ENCODE measurements at places on chromosomes 6 and 20. TPM values are rescaled to one million over a fixed set of nuclear protein-coding genes. Genes with fewer than 3 reads are reported as not detected.
A peak's percentile ranks its signal among the peaks of the same experiment; 100 is the strongest.

The POU5F1 gene
- total RNA-seq, result 3.7 TPM

The ENPP1 gene
- 0.15 TPM for total RNA-seq

The DPPA5 gene
- total RNA-seq, result not detected

DNA sequence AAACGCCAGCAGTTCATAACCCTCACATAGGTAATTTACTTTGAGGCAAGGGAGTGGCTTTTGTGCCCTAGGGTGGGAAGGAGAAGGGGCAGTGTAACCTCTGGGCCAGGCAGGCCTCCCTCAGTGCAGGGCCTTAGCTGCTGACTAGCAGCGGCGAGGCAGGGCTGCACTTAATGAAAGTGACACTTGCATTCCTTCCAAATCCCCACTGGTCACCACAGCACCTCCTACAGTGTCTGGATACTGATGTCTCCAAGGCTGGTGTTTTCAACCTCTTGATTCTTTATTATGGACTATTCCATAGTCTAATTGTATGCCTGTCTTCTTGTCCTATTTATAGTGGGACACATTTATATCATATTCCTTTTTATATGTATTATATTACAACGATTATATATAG is 152.7 kb downstream of the LY86 start:
- DNase-seq, result no peak
- no peak overlapping the region for H3K4me3 ChIP-seq
- no peaks in the 10 kb centered on the region for H3K36me3 ChIP-seq
- H3K4me1 ChIP-seq, result peaks cover 2% of the 10 kb centered on the region
- peaks cover 29% of the 10 kb centered on the region for H3K27me3 ChIP-seq

- DNase-seq, result no peak
- H3K27me3 ChIP-seq, result no peaks in the 10 kb centered on the region
- H3K36me3 ChIP-seq, result no peaks in the 10 kb centered on the region
Observed at GRCh38 chr6:122778302-122778701, 1.2 kb upstream of the FABP7 start.

DNA sequence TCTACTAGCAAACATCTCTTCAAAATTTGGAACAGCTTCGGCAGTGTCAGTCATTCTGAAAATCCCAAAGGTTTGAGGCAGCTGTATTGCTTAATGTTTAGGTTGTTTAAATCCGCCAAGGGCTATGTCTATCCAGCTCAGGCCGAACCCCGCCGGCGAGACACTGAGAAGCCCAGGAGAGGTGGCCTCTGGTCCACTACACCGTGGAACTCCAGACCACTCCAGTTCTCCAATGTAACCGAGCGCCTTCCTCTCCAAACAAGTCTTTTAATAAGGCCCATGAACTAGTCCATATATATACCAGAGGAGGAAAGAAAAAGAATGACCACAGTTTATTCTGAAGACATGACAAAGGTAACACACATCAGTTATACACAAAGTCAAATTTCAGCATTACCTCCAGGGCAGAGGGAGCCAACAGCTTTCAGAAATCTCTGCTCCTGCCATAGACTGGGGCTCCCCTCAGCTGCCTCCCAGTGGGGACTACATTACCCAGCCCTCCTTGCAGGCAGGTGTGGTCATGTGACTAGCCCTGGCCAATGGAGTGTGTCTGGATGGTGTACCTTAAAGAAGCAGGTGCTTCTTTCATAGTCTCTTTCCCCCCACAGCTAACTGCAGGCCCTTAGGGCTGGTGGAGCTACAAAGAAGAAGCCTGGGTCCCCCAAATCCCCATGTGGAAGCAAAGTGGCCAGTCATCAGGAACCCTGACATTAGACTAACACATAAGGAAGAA is at the start of gene RAMACL:
RAMACL (minus strand) TSS at position 255 of the 733 bp plus-strand sequence; CDS start at position 54, 201 bp downstream.
- H3K27me3 ChIP-seq, result no peaks in the 10 kb centered on the region
- no peaks in the 10 kb centered on the region for H3K36me3 ChIP-seq
- H3K4me3 ChIP-seq, result no peak within 1 kb of the TSS
- H3K27ac ChIP-seq, result no peak within 1 kb of the TSS

DNA sequence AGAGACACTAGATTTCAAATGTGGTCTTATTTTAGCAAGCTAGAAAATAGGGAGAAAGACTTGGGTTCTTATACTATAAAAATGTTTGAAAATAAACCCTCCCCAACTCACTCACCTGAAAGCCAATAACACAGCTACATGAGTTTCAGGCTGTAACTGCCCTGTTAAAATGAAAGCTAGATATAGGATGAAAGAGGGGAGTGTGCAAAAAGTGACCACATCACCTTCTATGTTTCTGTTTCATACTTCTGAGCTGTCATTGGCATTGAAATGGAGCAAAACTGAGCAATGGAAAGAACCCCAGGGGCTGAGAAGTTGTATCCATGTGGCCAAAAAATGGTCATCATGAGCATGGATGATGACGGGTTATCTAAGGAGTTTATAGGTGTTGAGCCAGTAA is 148.1 kb upstream of the TENT5A start:
- H3K36me3 ChIP-seq, result no peaks in the 10 kb centered on the region
- H3K4me3 ChIP-seq, result no peak overlapping the region
- H3K4me1 ChIP-seq, result no peaks in the 10 kb centered on the region
- no peaks in the 10 kb centered on the region for H3K27me3 ChIP-seq

- no peak for DNase-seq
- H3K4me3 ChIP-seq, result no peak overlapping the region
- no peaks in the 10 kb centered on the region for H3K36me3 ChIP-seq
- no peaks in the 10 kb centered on the region for H3K27me3 ChIP-seq
- peaks cover 41% of the 10 kb centered on the region for H3K4me1 ChIP-seq
Observed at GRCh38 chr6:16418151-16418550, 179.8 kb downstream of the GMPR start.

- H3K27me3 ChIP-seq, result peaks cover 50% of the 10 kb centered on the region
- H3K27ac ChIP-seq, result no peak overlapping the region
- no peak overlapping the region for H3K4me3 ChIP-seq
- no peak for DNase-seq
Observed at GRCh38 chr20:57869951-57870315, 160.1 kb upstream of the PMEPA1 start.

GRCh38 chr6:99498421-99498820 is 16.8 kb downstream of the USP45 start:
- no peaks in the 10 kb centered on the region for H3K4me1 ChIP-seq
- H3K27ac ChIP-seq, result no peak overlapping the region
- H3K4me3 ChIP-seq, result no peak overlapping the region
- no peak for DNase-seq

- peaks cover 23% of the 10 kb centered on the region for H3K4me1 ChIP-seq
- DNase-seq, result peak; percentile 47
- H3K36me3 ChIP-seq, result peaks cover 3% of the 10 kb centered on the region
- H3K27me3 ChIP-seq, result no peaks in the 10 kb centered on the region
Observed at GRCh38 chr6:31399589-31400466, 3.6 kb upstream of the MICA start.

DNA sequence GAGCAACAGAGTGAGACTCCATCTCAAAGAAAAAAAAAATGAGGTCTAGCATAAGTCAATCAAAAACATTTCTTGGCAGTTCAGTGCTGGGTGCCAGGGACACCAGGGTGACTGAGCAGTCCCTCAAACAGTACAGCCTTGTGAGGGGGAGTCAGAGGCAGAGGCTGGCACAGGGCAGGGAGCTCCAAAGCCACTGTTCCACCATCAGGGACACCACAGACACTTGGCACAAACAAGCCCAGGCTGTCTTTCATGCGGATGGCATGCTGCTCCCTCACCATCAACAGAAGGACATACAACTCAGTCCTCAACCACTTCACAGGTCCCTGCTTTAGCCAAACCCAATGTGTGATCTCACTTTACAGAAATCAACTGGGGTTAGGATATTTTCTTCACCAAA is 36.0 kb upstream of the GRM4 start:
- H3K4me3 ChIP-seq, result no peak overlapping the region
- no peak for DNase-seq
- H3K36me3 ChIP-seq, result no peaks in the 10 kb centered on the region
- no peak overlapping the region for H3K27ac ChIP-seq

- no peaks in the 10 kb centered on the region for H3K36me3 ChIP-seq
- no peaks in the 10 kb centered on the region for H3K27me3 ChIP-seq
- DNase-seq, result no peak
- H3K27ac ChIP-seq, result no peak overlapping the region
- no peak overlapping the region for H3K4me3 ChIP-seq
- no peaks in the 10 kb centered on the region for H3K4me1 ChIP-seq
Observed at GRCh38 chr6:39137245-39137644, 22.3 kb upstream of the SAYSD1 start.

DNA sequence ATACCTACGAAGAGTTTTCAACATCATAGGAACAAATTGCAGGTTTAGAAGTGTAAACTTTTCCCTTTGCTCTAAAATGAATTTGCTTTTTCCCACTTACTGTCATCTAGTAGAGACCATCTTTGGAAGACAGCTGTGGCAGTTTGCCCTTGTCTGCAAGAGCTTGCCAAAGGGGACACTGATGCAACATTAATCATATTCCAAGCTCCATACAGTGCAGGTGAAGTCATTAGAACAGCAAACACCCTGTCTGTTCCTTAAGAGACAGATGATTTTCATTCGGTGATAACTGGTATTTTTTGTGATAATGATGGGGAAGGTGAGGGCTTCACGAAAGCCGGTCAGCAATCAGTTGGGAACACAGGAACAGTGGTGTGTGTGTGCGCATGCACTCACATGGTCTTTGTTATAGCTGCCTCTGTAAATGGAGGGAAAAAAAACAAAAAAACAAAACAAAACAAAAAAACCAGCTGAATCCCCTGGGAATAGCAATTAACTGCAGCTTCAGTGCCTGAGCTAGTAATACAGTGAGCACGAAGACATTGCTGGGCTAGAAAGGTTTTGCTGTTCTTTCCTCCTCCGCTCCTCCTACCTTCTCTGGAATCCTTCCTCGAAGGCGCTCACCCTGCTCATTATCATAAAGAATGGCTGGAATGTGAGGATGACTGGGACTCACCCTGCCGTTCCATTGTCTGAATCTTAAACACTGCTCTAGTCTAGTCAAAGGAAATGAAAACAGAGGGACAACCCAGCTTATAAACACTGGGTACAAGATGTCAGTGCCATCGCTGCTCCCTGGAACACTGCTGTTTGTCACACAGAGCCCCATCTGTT is 35.2 kb upstream of the KIF13A start:
- no peaks in the 10 kb centered on the region for H3K4me1 ChIP-seq
- DNase-seq, result no peak
- no peak overlapping the region for H3K27ac ChIP-seq

GRCh38 chr6:114024746-114025145 is 53.8 kb upstream of the HDAC2 start:
- H3K27ac ChIP-seq, result no peak overlapping the region
- no peaks in the 10 kb centered on the region for H3K27me3 ChIP-seq
- DNase-seq, result no peak
- no peaks in the 10 kb centered on the region for H3K36me3 ChIP-seq

DNA sequence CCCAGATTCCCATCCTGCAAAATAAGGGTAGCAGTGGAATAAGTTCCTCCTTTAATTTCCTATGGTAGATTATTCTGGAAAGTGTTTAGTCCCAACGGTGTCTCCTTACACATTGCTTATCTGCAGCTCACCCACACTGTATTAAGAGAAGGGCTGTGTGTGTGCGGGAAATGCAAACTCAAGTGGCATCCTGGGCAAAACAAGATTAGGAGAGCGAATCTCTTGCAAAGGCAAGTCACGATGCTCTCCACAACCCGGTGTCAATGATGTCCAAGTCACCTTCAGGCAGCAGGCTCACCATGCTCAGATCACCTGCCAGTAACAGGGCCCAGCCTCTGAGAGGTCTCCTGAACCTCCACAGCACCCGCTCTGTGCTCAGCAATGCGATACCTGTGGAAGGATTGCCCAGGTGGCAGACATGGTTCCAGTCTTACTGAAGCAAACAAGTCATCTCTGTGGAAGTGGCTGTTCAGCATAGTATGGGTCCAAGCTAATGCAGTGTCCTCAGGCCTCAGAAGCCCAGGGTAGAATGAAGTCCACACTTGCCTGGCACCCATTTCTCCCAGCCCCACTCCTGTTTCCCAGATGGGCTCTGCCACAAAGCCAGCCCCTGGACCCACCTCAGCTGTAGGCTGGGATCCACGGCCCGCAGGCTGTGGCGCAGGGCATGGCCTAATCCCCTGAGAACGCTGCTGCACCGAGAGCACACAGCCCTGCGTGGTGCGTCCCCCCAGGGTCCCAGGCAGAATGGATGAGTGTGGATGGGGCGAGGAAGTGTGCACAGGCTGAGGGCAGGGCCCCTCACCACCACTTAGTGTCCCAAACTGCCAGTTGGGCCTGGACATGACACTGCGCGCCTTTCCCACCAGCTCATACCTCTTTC is 101.2 kb downstream of the PXDC1 start:
- no peak overlapping the region for H3K27ac ChIP-seq
- no peak for DNase-seq
- no peaks in the 10 kb centered on the region for H3K27me3 ChIP-seq

GRCh38 chr20:56458206-56458821 is 10.1 kb upstream of the RTF2 start:
- H3K36me3 ChIP-seq, result peaks cover 14% of the 10 kb centered on the region
- peaks cover 23% of the 10 kb centered on the region for H3K4me1 ChIP-seq
- no peak overlapping the region for H3K4me3 ChIP-seq
- H3K27me3 ChIP-seq, result no peaks in the 10 kb centered on the region
- no peak for DNase-seq

- H3K27ac ChIP-seq, result no peak overlapping the region
- no peaks in the 10 kb centered on the region for H3K27me3 ChIP-seq
- H3K4me1 ChIP-seq, result no peaks in the 10 kb centered on the region
- no peaks in the 10 kb centered on the region for H3K36me3 ChIP-seq
- H3K4me3 ChIP-seq, result no peak overlapping the region
Observed at GRCh38 chr6:23420659-23421350, 705.2 kb upstream of the NRSN1 start.

Data from T-cell (primary cell).